NCI-H2107 (cell line): ENCODE measurements at places on chromosomes 3 and 15.

GRCh38 chr3:138371070-138371965, 22.9 kb downstream of the MRAS start:
- no peak for DNase-seq

GRCh38 chr3:16817197-16817596, 67.6 kb upstream of the PLCL2 start:
- no peak for DNase-seq

DNA sequence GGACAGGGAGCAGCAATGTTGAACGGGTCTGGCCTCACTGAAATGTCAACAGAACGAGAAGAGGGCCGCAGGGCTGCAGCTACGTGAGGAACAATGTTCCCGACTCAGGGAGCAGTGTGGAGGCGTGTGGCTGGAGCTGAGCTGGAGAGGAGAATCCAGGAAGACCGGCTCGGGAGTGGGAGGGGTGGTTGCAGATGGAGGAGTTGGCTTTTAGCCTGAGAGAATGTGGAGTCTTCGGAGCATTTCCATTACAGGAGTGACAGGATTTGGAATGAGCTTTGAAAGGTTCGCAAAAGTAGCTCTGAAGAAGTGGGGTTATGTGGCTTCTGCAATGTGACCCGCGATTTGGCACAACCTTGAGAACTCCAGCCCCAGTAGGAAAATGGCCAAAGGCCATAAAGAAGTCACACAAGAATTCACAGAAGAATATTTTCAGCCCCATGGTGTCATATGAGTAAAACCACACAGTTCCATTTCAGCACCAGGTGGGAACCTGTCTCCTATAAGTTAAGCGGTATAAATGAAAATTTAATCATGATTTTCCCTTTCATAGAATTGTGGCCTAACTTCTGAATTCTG, 78.8 kb upstream of the NSMCE3 start:
- no peak for DNase-seq

GRCh38 chr15:96732704-96733103, 402.2 kb downstream of the NR2F2 start:
- DNase-seq, result no peak

GRCh38 chr3:171690281-171690680, 120.0 kb downstream of the PLD1 start:
- DNase-seq, result no peak

GRCh38 chr3:123790254-123791072, 93.7 kb downstream of the MYLK start:
- no peak for DNase-seq

GRCh38 chr15:62059108-62059815, 985 bp downstream of the VPS13C start:
- DNase-seq, result no peak

DNA sequence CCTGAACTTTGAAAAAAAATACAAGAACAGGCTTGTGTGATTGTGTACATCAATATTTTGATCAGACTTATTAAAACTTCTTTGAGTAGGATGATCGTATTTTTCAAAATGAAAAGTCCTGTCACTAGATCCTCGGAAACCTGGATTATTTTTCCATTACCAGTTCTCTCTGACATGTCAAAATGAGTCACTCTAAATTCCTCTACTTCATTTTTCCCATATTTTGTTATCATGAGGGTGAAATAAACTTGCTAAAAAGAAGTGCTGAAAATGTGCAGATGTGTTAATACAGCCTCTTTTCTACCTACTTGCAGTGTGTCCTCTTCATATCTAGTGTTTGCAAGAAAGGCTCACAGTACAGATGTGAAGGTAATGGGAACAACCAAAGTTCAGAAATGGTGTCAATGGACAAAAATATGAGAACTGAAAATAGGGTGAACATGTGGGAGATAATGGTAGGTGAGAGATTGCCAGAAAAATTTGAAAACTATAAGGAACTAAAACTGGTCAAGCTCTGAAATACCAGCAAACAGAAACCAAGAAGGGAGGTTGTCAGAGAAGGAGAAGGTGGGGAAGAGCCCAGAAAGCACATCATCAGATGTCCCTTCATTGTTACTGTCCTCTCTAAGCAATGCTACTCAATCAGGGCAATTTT, 108.2 kb downstream of the EOMES start:
- DNase-seq, result no peak

DNA sequence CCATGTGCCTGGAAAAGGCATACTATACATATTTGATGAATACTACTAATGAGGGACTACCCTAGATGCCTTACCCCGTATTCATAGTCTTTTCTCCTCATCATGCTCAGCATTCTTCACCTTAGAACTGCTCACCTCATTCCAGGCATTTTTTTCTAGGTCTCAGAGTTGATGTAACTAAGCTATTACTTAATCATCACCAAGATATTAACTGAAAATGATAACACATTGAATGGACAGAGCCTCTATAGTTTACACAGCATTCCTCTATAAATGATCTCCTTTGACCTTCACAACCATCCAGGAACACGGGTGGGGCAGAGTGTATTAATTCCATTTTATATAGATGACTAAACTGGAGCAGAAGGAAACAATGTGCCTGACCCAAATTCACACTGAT, 174.1 kb upstream of the DPH6 start:
- DNase-seq, result no peak

DNA sequence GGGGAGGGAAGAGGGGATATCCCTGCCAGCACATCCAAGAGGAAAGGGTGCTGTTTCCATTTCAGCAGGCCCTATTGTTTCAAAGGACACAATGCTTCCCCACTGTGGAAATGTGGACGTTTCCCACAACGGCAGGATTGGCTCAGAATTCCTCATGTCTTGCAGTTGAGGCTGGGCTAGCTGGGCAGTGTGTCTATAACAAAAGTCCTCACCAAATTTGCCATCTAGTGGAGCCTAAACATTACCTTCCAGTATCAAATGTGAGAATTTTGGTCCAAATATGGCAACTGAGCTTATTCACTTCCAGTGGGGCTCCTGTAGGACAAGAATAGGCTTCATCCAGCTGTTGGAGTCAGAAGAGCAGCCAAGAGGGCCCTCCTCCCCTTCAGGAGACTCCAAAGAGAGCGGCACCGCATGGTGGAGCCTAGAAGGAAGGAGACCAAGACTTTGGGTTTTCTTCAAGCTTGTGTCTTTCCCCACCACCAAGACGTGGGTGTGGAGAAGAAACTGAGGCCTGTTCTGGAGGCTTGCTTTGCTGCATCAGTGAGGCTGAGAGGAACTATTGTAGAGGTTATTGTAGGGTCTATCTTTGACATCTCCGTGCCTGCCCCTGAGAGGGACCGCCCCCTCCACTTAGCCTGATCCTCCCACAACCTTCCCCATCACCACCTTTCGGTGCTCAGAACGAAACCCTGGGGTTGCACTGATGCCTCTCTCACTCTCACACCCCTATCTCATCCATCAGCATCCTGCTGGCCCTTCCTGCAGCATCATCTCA, 45.3 kb upstream of the SLCO2A1 start:
- no peak for DNase-seq

GRCh38 chr3:59528251-59528650, 478.4 kb upstream of the CFAP20DC start:
- DNase-seq, result no peak

DNA sequence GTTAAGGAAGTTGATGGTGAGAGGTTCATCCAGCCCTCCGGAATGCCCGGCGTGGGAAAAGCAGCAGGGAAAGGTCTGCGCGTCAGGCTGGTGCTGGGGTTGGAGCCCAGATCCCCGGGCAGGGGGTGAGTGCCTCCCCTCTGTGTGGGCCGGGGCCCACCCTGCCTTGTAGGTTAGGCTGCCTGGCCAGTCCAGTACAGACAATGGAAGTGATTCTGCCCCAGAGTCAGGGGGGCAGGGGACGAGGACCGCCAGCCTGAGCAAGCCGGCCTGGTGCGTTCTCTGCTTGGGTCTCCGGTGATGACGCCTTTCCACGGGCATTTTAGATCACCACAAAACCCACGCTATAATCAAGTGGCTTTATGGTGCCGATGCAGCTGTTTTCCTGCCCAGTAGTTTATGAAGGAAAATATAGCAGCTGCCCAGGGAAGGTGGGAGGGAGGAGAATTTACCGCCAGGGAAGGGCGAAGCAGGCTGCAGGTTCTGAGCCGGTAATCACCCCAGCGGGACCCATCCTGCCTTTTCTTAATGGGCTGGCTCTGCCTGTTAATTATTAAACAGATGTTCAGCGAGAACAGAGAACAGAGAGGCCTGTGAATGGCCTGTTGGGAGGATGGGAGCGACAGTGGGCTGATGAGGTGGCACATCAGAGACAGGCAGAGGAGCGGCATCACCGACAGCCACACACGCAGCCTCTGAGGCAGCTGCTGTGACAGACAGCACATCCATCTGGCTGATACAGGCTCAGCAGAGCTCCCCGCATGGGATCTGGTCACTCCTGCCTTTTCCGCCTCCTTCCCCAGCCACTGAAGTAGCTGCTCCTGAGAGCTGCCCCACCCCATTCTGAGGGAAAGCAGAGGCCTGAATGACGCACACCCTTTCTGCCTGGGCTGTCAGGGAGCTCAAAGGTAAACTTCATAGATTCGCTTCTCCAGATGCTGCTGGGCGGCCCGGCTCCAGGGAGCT, 35.2 kb downstream of the BDH1 start:
- no peak for DNase-seq

DNA sequence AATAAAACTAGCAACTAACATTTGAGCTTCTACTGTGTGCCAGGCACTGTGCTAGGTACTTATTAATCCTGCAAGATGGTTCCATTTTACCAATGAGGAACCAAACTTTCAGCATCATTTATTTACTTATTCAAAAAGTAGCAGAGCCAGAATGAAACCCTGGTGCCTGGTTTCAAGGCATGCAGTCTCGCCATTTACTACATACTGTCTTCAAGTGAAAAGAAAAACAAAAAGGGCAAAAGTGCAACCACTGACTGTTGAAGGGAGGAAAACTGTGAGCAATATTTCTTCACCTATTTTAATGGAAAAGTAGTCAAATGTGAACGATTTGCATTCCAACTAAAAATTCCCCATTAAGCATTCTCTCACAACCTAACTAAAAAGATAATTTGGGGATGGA, 8.7 kb downstream of the DCUN1D1 start:
- no peak for DNase-seq

GRCh38 chr3:140180603-140181002, 245.6 kb downstream of the CLSTN2 start:
- DNase-seq, result no peak

- DNase-seq, result no peak
These were observed 640.5 kb upstream of the GOLIM4 start for GRCh38 chr3:168736202-168736601.

DNA sequence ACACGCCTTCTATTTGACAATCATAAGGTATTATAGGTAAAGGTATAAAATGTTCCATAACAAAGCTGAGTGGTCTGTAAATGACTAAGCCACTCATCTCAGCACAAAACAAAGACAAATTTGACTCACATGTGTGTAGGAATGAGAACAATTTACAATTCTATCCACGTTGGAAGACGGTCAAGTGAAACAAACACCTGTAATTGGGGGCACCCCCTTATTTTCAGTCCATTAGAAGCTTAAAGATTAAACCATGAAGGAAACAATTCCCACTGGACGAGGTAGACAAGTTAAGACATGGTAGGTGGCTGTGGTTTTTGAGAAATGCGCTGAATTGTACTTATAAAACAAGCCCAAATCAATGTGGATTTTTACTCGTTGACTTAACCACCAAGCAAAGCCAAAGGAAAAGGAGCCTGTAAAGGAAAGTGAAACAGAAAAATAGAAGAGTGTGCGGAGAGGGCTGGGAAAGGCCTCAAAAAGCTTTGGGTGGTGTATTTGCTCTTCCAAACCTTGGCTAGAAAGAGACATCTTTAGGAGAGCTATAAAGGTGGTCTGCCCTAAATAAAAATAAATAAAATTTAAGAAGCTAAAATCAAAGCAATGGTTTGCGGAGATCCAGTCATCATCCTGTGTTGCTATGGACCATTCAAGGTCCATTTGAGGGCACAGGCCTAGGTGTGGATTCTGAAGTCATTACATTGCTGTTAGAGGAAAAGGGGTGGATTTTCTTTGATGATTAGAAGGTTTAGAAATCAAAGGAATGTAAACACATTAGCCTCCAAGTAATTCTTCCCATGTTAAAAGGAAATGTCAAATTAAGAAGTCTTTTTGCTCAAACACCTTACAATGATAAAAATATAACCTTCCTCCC, 135.0 kb downstream of the TFG start:
- DNase-seq, result no peak

GRCh38 chr3:183904833-183905780, 20.4 kb upstream of the PARL start:
- no peak for DNase-seq

DNA sequence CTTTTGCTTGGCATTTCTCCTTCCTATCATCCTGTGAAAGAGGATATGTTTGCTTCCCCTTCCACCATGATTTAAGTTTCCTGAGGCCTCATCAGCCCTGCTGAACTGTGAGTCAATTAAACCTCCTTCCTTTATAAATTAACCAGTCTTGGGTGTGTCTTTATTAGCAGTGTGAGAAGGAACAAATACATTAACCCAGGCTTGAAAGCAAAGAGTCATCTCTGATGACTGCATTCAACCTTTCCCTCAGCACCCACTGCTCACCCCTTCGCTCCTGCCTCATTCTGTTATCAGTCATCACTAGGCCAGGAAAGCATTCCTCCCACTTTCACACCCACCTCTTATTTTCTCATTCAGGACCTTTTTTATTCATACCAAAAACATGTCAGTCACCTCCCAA, 59.6 kb upstream of the CASR start:
- DNase-seq, result no peak

DNA sequence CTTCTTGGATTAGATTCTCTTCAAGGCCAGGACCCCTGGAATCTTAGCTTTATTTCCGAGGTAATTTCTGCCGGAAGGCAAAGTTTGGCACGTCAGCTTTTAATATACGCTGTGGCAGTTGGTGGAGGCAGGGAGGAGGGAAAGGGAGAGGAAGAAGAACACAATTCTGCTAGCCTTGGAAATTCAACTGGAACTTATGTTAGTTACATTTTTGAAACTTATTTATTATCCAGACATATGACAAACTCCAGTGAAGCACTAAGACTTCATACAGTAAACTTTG, 100.1 kb upstream of the TSC22D2 start:
- no peak for DNase-seq

DNA sequence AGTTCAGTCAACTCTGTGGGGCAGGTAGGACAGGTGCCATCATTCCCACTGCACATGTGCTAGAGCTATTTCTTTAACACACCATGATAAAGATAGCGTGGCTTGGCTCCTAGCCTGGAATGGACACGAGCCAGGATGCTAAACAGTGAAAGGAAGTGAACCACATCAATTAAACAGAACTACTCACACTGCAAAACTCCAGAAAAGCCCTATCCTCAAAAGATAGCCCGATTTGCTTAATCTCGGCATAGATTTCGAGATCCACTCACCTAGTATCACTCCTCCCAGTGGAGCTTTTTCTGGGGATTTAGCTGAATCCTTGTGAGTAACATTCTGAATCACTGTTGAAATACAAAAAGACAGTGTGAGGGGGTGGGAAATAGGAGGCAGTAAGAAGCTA, 118.0 kb downstream of the ABI3BP start:
- no peak for DNase-seq
